Kidney (tissue), 22 donors: ENCODE measurements at places on chromosomes 1 and 21.

GRCh38 chr1:187909382-187909781 lies 1080.6 kb downstream of the PLA2G4A start:
- DNase-seq: no peak

DNA sequence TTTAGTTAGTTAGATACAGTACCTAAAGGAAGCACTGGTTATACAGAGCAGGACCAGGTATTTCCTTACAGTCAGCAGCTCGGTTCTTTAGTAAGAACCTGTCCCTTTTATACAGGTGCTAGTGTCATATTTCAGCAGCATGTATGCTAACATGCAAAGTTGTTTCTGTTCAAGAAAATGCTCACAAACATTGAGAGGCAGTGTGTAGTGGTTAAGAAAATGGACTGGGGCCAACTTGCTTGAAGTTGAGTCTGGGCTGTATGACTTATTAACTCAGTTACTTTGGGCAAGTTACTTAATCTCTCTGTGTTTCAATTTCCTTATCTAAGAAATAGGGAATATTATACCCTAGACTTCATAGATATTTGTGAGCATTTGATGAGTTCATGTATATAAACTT lies 31.1 kb downstream of the AK4 start:
- no peak for DNase-seq

GRCh38 chr21:26847002-26847401 lies 1.8 kb upstream of the ADAMTS1 start:
- DNase-seq: no peak

GRCh38 chr1:68010543-68010942 lies 39.9 kb downstream of the DIRAS3 start:
- DNase-seq: no peak

GRCh38 chr1:161511018-161511755 lies 5.9 kb downstream of the FCGR2A start:
- no peak for DNase-seq

GRCh38 chr1:50452700-50453099 lies 29.5 kb upstream of the DMRTA2 start:
- no peak for DNase-seq

- DNase-seq: no peak
Measured at GRCh38 chr1:172136925-172137324, 283.6 kb upstream of the C1orf105 start.

- DNase-seq: no peak
Measured at GRCh38 chr1:79716447-79716846, 709.9 kb upstream of the ADGRL4 start.

GRCh38 chr21:26194811-26195251 lies 24.3 kb upstream of the APP start:
- peak; percentile 15 for DNase-seq

- DNase-seq: peak; percentile 87
Measured at GRCh38 chr1:21963477-21964217, 13.2 kb upstream of the CELA3B start.

- DNase-seq: no peak
Measured at GRCh38 chr1:86861424-86861823, 52.5 kb downstream of the SELENOF start.

DNA sequence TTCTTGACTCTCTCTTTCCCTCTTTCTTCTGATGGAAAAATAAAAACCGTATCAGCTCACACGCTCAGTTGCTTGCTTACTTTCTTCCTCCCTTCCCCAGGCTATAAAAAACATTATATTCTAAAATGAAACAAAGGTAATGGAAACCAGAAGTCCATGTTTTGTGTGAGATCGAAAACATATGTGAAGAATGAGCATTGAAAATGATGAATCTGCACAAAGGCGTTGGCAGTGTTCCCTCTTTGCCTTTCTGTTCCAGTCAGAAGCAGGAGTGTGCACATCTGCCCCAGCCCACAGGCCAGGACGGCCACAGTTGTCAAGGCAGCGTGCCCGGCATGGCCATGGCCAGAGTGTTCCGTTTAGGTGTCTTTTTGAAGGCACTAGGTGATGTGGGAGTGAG lies 185.3 kb upstream of the USP24 start:
- DNase-seq: no peak

GRCh38 chr21:34878940-34879339 lies 170.2 kb downstream of the RUNX1 start:
- no peak for DNase-seq

GRCh38 chr21:32347351-32347750 lies 45.5 kb downstream of the URB1 start:
- no peak for DNase-seq

GRCh38 chr21:38913120-38913892 lies 107.6 kb downstream of the ETS2 start:
- DNase-seq: peak; percentile 91

DNA sequence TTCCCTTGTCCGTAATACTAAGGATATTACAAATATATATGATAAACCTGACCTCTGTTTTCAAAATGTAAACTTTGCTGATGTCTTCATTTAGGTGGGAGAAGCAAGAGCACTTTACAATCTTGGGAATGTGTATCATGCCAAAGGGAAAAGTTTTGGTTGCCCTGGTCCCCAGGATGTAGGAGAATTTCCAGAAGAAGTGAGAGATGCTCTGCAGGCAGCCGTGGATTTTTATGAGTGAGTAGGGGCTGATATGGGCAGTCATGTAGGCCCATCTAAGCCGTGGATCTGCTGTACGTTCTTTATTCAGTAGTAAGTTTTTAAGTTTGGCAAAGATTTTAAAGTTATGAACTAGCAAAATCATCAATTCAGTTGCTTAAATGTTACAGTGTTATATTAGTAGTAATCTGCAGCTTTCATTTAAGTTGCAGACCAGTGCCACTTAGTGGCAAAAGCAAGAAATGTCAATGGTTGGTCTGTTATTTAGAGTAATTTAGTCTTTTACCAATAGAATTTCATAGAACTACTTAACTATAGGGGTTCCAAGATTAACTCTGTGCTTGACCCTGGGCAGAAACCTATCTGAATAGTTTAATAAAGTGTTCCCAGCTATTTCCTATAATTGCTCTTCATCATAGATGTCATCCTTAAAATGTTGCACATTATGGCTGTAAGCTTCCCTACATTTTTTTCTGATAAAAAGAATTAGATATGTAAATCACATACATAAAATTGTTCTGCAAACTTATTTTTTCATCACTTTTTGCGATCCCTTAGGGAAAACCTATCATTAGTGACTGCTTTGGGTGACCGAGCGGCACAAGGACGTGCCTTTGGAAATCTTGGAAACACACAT lies 21.3 kb downstream of the GPSM2 start:
- peak; percentile 71 for DNase-seq

GRCh38 chr1:2352341-2352896 lies 38.9 kb downstream of the MORN1 start:
- DNase-seq: no peak

- DNase-seq: no peak
Measured at GRCh38 chr1:192235127-192235526, 76.9 kb downstream of the RGS18 start.

DNA sequence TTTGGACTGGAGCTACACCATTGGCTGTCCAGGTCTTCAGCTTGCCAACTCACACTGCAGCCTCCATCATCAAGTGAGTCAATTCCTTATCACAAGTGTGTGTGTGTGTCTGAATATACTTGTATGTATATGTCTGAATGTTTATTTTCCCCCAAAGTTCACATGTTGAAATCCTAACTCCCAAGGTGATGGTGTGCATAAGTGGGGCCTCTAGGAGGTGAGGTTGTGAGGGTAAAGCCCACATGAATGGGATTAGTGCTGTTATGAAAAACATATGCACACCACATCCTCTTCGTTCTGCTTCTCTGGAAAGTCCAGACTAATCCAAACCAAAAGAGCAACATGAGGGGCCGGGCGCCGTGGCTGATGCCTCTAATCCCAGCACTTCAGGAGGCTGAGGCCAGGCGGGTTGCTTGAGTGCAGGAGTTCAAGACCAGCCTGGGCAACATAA lies 48.7 kb upstream of the LBR start:
- DNase-seq: no peak

DNA sequence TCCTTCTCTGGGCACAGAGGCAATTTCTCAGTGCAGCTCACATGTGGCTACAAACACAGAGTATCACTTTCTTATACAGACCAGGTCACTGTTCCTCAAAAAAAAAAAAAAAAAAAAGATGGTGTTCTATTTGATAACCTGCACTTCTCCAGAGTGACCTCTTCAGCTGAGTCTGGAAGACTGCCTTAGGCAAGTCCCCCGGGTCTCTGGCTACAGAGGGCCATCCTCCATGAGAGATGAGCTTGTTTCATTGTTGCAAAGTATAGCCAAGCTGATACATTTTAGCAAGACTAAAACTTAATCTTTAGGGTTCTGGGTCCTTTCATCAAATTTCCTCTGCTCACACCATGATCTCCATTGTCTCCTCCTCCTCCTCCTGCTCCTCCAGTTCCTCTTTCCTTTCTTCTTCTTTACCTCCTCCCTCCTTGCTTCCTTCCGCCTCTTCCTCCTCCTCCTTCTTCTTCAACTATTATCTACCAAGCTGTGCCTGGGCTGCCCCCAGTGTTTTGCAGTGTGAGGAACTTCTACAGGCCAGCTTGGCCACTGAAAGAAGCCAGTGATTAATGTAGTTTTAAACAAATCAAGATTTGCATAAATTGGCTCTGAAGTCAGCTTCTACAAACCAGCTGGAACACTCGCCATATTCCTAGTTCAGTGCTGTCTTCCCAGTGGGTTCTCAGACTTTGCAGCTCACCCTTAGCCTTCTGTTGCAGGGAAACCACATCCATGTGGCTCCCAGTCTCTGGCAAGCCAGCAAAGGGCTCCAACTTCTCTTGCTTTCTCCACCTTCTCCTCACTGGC lies 139.4 kb downstream of the RUNX1 start:
- DNase-seq: no peak

- DNase-seq: no peak
Measured at GRCh38 chr1:45945426-45945825, 142.0 kb downstream of the MAST2 start.
